ENCODE measurements at places on chromosomes 4 and X.
A peak's percentile ranks its signal among the peaks of the same experiment; 100 is the strongest.

GRCh38 chr4:47913861-47914219, 543 bp downstream of the NFXL1 start:
- peak; percentile 47 for DNase-seq

GRCh38 chr4:15457406-15458201, 12.1 kb upstream of the CC2D2A start:
- no peak for DNase-seq

DNA sequence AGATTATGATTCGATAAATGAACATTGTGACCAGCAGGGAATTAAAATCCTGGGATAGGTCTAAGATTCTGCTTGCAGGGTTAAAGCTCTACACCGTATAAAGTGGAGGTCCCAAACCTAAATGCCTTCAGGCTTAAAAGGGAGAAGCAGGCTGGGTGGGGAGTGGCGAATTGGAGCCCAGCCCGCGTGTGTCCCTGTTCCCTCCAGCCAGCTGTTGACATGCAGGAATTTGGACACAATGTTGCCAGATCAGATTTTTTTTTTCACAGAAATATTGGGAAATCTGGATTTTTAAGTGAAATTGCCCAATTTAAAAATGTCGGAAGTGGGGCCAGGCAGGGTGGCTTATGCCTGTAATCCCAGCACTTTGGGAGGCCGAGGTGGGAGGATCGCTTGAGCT, 60.5 kb downstream of the ELF4 start:
- DNase-seq = no peak

DNA sequence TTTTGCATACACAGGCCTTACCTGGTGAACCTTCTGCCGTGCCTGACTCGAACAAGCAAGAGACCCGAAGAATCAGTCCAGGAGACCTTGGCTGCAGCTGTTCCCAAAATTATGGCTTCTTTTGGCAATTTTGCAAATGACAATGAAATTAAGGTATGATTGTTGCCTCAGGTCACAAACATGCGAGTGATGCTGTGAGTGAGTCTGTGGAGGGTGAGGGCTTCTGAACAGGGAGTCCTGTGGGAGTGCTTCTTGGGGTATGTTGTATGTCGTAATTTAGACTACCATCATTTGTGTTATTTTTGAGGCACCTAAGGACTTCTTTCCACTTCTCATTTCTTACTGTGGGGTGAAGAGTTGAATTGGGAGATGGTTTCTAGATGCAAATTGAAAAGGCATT, 32.8 kb downstream of the HTT start:
- no peak for DNase-seq

GRCh38 chrX:39766085-39766726, 331.6 kb downstream of the BCOR start:
- no peak for DNase-seq

DNA sequence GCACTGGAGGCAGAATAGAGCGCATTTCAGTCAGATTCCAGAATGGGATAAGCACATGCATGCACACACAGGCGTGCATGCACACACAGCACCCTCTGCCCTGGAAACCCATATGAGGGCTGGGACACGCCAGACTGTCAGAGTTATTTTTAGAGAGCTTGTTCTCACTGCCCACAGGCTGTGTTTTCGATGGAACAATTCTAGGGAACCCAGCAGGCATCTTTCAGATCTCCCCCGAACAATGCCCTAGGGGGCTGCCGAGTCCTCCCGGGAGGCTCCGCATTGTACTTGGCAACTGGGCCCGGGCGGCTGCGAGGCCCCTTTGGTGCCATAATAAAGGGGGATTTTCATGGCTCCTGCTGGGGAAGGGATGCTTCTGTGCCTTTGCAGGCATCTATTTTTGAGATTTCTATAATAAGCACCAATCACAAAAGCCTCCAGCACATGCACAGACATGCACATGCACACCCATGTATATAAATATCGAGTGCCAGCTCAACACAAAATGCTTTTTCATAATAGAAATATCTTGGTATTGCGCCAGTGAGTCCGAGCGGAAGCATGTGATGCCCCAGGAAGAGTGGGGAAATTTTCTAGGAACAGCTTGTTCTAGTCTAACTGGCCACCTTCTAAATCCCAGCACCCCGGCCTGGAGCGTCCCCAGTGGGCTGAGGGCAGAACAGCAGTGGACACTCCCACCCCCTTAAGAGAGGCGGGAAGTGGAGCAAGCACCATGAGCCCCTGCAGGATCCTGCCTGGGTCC, 88.5 kb downstream of the PHKA2 start:
- no peak for DNase-seq

- no peak for DNase-seq
These were observed at the start of gene ASMT for GRCh38 chrX:1614927-1615326. TSS of gene ASMT (plus strand) at chrX:1615059. CDS start at chrX:1615200, 141 bp downstream.

DNA sequence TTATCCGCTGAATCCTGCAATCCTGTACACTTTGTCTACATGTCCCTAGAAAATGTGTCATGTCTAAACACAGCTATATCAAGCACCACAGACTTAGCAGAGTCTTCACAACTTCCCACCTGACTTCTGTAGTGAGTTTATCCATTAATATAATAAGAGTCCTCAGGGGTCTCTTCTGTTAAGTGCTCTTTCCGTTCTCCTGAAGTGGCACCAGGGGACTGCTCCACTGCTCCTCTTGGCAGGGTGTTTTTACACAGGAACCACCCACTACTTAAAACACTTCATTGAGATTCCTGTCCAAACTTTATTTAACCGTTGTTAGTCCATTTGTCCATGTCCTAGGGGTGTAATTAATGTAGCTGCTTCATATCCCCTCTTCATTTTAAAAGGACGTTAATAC, 1000.4 kb downstream of the STPG2 start:
- no peak for DNase-seq

DNA sequence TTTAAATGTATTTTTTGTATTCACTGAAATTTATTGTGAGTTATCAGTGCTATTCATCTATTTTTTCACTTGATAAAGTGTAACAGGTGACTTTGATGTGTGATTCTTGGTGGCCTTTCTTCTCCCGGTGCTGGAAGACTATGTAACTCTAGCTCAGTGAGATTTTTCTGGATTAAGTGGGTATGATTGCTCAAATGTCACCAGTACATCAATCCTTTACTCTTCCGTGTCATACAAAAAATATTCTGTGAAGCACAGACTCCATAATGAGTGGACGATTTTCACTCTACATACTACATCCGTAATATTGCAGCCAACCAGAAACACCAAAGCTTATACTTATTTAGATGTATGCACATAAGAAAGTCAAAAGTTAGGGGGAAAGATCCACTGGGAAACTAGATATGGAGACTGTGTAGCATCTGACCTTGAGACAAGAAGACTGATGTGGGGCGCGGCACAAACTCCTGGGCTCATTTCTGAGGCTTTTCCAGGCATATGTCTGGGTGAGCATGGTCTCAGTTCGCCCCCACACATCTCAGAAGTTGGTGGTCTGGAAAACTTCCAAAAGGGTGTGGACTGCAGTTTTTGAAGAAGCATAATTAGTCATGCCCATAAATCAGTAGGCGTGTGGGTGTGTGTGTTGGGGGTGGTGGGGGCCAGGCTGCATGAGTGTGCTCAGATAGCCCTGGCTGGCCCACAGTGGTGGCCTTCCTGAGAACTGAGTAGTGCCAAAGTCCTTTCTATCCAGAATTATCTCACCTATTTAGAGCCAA, 53.9 kb upstream of the TENM3 start:
- no peak for DNase-seq

DNA sequence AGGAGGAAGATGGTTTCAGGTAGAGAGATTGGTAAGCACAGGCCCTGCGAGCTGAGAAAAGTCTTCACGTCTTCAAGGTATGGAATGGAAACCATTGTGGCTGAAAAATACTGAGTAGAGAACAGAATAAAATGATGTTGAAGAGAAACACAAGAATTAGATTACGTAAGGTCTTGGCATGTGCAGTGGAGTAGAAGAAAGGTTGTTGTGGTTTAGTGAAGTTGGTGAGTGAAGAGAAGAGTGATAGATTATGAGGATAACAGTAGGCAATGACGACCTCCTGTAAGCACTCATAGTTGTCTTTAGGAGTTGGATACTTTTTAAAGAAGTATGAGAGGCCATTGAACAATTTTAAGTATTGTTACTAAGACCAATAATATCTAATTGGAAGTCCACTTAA, 642.6 kb downstream of the PCDH7 start:
- no peak for DNase-seq

GRCh38 chrX:136574548-136574947, 42.5 kb downstream of the VGLL1 start:
- no peak for DNase-seq

Measured in left colon (tissue), 2 donors.